Stimulated activated CD4-positive, alpha-beta T cell treated with anti-CD3 and anti-CD28 coated beads, Interleukin-4, amount 100 ng/mL, for 1 hour (primary cell): ENCODE measurements at places on chromosomes 5 and 9.

DNA sequence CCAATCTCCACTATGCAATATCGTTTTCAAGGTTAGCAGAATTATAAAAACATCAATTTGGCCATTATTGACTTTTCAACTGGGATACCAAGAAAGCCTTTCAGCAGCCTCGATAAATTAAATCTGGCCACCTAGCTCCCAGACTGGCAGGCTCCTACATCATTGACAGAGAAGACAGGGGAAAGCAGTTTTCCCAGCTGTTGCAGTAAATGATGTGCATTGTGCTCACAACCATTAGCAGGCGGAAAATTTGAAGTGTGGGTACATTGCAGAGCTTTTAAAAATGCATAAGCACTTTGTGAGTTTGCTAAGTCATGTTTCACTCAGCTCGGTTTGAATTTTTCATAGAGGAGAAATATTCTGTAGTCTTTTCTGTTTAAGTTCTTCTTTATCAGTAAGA, 297.9 kb downstream of the KCTD16 start:
- no peak for DNase-seq

DNA sequence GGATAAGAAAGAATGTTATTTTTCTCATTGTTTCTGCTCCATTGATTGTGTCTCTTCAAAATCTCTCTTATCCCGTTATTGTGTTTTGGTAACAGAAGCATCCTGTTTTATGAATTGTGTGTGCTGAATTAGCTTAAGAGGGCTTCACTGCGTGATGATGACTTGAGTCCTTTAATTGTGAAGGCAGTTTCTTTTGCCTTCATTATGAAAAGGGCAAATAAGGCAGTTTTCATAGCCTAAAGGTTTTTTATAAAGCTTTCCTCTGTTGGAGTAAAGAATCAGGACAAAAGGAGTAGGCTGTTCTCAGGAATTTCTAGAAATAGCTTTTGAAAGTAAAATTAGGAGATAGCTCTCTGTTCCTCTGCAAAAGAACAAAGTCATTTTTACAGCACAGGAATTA, 169.8 kb downstream of the FOCAD start:
- no peak for DNase-seq

DNA sequence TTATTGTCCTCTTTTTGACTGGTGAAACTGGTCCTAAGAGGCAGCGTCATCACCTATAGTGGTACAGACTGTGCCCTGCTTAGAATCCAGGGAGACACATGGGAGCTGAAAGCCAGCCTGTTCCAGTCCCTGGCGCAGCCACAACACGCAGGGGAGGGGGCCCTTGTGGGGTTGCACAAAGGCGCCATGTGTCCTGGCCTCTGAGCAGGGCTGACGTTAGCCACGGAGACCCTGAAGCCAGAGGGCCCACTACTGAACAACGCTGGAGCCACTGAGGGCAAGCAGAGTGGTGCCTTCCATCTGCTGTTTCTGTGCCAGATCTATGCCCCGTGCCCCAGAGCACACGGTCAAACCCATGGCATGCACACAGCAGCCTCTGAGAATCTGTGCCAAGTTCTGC, 147.3 kb downstream of the ACTL7B start:
- no peak for DNase-seq

DNA sequence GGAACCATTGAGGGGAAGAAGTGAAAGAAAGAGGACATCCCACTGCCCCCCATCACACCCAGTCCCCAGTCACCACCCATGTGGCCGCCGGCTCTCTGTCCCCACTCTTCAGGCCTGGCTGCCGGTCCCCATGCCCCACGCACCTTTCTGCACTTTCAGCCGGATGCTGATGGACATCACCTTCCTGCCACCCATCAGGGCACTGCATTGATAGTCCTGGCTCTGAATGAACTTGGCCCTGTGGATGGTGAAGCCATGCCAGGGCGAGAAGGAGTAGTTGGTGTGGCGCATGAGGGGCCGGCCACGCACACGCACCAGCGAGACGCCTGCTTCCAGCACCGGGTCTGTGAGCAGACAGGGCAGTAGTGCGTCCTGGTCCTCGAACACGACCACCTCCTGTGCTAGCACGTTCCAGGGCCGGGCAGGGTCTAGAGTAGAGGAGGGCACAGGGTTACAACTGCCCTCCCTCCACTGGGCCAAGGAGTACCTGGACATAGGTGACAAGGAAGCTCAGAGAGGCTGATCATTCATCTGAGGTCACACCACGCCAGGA, 6.4 kb downstream of the CSF1R start:
- no peak for DNase-seq

- no peak for DNase-seq
Observed at GRCh38 chr9:96460470-96460869, 10.5 kb downstream of the HABP4 start.

DNA sequence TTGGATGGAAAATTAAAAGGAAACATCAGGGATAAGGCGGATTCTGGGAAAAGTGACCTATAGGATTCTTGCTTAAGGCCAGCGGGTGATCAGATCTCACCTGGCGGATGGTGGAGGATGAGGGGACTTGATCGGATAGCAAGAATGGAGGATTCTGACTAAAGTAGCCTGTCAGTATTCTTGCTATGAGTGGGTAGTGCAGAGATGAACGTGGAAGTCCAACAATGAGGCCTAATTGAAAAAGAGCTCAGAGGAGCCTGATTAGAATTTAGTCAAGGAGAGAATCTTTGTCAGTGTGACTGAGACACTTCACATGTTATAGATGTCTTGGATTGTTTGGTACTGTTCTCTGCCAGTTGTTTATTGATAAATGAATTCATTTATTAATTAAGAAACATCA, 24.9 kb downstream of the CAST start:
- DNase-seq: no peak

DNA sequence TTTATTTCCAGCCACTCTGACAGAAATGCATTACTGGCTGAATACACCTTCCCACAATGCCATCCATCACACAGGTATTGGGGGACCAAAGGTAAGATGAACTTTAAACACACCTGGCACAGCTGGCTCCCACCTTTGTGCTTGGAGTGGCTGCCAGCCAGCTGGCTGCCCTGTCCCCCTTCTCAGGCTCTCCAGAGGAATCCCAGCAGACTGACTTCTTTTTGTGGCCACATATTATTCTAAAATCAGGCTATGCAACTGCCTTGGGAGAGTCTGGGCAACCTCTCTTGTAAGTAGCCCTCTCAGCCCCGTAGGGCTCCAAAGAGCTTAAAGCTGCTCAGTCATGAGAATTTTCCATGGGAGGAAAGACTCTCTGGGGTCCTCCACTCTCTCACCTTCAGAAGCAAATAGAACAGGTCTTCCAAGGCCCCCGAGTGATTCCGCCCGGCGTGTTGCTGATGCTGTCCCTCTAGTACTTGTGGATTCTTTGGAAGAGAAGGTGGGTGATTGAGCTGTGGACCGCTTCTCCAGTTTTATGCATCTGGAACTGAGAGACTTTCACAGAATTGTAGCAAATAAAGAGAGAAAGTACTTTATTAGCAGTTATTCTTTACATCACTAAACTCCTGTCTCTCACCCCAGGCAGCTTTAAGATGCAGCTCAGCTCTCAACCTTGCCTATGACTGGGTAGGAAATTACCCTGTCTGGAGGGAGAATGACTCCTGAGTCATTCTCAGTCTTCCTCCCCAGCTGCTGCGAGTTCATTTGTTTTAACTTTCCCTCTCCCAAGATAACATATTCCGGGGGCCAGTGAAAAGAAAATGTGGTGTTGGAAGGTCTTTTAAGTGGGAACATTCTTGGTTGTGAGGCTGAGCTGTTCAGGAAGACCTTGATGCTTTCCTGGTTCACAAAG, 159.4 kb upstream of the PITX1 start:
- no peak for DNase-seq

DNA sequence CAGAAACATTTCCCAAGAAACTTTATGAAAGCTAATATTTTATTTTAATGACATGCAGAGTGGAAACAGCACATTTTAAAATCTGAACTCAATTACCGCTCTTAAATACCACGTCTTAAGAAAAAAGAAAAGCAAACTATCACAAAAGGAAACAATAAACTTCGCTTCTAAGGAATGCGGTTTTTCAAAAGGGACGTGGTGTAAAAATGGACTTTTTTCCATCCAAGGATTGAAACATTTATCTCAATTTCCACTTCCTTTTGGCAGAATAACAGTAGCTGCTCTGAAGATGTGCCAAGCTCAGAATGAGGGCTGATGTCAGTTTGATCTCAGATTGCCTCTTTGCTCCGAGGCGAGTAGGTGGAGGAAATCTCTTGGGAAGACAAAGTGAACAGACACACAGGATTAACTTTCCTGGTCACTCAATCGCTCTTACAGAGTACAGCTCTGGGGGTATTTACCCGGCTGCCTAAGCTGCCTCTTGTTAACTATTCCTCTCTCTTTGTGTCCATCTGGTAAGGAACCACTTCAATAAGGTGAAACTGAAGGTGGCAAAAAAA, 158.5 kb downstream of the TRPM6 start:
- DNase-seq: no peak

DNA sequence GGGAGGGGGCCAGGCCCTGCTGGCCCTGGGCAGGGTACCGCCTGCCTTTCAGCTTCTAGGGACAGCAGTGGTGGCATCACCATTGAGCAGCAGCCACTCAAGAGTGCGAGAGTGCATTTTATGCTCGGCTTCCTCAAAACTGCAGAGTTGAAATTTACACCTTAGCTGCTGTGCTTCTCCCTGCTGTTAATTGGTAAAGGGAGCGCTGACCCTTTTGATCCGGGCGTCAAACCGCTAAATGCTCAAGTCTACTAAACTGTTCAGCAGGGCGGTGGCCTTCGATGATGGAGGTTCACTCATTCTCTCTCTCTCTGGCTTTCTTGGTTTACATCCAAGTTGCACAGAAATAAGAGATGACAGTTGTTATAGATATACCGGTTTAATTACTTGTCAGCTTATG, 368.6 kb upstream of the IRX2 start:
- DNase-seq: no peak

DNA sequence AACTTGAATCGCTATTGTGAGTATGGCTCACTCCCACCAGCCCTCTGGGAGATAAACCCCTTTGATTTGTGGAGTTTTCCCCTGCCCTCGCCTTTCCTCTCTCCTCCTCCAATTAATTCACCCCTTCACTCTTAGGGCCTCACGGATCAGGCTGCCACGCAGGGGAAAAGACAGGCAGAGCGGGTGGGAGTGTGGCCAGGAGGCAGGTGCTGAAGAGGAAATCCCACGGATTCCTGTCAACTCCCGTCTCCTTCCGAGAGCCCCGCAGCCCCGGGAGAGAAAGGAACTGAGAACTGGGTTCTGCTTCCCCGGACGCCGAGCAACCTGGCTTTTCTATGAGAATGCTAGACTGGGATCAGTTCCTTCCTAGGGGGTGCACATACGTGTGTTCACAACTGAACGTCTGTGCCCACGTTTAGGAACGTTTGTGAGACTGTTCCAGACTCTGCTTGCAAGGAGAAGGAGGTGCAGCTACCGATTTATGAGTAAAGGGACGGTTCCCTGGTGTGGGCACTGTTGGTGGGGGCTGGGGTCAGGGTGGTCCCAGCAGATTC, 314.5 kb upstream of the TLE4 start:
- no peak for DNase-seq

GRCh38 chr5:73405691-73406090, 42.9 kb downstream of the FOXD1 start:
- no peak for DNase-seq

GRCh38 chr9:99142275-99142674, 37.4 kb downstream of the TGFBR1 start:
- DNase-seq: no peak

- no peak for DNase-seq
Observed at GRCh38 chr9:35598866-35599590, 6.0 kb upstream of the TESK1 start.

DNA sequence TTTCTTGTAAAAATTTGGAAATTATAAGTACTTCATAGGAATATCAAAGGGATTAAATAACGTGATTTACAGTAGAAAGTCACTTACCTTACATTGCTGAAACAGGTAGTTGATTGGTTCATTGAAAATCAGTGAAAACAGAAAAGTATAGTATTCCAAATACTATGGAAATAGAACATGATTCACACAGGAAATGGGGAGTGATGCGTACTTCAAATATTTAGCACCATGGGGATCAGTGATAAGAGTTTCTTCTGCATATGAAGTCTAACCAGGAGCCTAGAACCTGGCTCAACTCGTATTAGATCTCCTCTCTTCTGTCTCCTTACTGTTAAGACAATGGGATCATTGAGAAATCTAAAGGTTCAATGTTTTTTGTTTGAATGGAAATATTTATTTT, 133.3 kb downstream of the FAM174A start:
- DNase-seq: no peak

DNA sequence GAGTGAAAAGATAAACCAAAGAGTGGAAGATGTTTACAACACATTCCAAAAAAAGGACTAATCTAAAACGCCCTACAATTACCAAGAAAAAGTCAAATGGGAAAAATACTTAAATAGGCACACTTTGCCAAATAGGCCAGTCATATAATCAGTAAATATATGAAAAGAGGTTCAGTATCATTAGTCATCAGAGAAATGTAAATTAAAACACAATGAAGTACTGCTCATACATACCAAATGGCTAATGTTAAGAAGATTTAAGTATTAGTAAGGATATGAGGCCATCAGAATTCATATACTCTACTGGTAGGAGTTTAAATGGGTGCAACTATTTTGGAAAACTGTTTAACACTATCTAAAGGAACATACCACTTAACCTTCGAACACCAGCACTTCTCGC, 47.6 kb downstream of the ZDHHC21 start:
- DNase-seq: no peak

DNA sequence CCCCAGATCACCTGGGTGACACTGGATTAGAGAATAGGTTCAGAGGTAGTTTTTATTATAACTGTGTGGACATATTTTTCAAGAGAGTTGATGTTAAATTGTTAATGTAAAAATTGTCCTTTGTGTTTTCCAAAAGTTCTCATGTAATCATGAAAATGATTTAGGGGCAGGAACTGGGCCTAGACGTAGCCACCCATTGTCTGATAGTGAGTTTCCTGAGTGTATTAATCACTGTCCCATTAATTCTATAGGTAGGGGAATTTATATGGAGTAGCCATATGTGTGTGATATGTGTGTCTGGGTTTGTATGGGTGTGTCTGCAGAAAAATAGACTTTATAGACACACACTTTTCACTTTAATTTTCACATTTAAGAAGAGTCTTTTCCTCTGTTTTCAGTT, 144.6 kb upstream of the RAI14 start:
- no peak for DNase-seq

DNA sequence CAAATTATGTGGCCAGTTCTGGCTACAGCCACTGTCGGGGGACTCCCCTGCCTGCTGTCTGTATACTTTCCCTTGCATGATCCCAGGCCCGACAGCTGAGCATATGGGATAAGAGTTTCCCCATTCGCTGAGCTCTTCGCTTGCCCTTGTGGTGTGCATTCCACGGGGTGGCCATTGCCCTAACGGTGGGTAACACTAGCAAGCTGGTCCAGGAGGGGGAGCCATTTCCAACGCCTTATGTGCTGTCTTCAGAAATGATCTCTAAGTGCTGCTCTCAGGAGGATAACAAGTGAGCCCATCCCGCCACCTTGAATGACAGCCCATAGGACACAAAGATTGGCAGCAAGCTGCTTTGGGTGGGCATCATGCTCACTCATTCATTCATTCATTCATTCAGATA, 190.9 kb downstream of the FSTL4 start:
- DNase-seq: peak; percentile 10

DNA sequence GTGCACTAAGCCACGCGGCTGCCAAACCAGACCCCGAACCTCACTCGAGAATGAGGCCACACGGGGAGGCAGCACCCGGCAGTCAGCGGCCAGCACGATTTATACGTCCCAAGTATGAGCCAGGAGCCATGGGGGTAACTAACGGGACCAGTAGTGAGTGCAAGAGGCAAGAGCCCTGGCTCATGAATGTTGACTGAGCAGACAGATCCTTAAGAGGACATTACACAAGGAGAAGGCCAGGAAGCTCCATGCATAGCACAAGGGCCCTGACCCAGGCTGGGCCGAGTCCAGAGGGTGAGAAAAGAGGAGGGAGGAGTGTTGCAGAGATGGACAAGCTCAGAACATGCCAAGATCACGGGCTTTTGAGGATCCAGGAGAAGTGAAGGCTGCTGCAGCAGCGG, 58.6 kb upstream of the PHYKPL start:
- DNase-seq: no peak
